ENCODE measurements at places on chromosomes 2 and 18. TPM values are rescaled to one million over a fixed set of nuclear protein-coding genes. Genes with fewer than 3 reads are reported as not detected.

DNA sequence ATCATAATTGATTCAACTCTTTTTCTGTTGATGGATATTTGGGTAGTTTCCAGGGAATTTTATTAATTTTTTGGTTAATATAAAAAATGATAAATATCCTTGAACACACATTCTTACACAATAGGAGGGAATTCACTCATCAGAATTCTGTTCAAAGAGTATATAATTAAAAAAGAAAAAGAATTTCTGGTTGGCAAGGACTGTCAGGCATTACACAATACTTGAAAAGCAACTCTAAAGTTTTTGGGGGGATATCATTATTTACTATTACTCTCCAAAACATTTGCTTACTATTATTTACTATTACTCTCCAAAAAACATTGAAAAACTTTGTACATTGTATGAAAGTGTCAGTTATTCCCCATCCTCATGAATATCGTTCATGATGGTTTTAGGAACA lies 38.0 kb downstream of the G6PC2 start:
- H3K4me1 ChIP-seq: no peaks in the 10 kb centered on the region
- peaks cover 4% of the 10 kb centered on the region for H3K27me3 ChIP-seq
- DNase-seq: no peak
- no peak overlapping the region for H3K4me3 ChIP-seq
- H3K36me3 ChIP-seq: no peaks in the 10 kb centered on the region

- peaks cover 3% of the 10 kb centered on the region for H3K27me3 ChIP-seq
- no peak for DNase-seq
- H3K27ac ChIP-seq: no peak overlapping the region
- no peaks in the 10 kb centered on the region for H3K36me3 ChIP-seq
These were observed 70.3 kb downstream of the MYT1L start for GRCh38 chr2:2260696-2261268.

DNA sequence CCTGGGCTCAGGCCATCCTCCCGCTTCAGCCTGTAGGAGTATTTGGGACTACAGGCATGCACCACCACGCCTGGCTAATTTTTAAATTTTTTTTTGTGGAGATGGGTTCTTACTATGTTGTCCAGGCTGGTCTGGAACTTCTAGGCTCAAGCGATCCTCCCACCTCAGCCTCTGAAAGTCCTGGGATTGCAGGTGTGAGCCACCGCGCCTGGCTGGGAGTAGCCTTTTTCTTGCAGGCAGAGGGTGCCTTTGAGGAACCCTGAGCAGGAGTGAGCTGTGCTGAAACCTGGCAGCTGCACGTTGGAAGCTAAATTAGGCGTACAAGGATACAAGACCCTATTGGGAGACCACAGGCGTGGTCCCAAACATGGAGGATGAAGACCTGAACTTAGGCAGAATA lies 8.0 kb downstream of the CTDSP1 start:
- no peak for DNase-seq
- H3K4me3 ChIP-seq: no peak overlapping the region
- H3K36me3 ChIP-seq: peaks cover 3% of the 10 kb centered on the region
- H3K4me1 ChIP-seq: peaks cover 13% of the 10 kb centered on the region
- no peak overlapping the region for H3K27ac ChIP-seq
- H3K27me3 ChIP-seq: no peaks in the 10 kb centered on the region

DNA sequence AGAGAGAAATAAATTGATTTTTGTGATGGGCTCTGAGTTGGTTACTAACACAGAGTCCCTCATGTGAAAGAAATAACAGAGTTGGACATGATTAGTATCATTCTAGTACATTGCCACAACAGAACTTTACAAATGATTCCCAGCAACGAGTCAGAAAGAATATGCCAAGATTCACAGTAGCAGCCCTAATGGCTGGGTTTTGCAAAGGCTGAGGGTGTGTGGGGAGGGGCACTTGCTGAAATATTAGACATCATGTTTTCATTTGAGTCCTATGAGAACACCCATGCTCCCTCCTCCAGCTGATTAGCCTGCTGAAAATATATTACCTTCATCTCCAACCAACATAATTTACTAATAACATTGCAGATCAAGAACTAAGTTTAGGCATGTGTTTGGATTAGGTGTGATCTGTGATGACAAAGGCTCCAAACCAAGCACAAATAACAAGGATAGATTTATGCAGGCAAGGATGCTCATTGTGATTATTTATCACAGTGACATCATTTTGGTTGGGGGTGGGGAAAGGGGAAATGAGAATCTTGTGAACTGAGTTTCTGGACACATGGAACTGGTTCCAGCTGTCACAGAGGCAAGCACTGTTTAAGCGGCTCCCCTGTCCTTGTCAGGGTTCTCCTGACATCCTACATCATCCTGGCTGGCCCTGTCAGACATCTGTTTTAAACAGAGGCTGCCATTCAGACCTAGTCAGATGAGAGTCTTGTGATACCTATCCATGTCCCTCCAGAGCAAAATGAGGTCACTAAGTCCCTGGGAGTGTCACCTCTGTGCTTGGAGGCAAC lies 205.8 kb upstream of the NCKAP5 start:
- no peaks in the 10 kb centered on the region for H3K4me1 ChIP-seq
- no peak overlapping the region for H3K27ac ChIP-seq
- H3K4me3 ChIP-seq: no peak overlapping the region
- DNase-seq: no peak
- H3K27me3 ChIP-seq: peaks cover 5% of the 10 kb centered on the region

MLPH gene
- 1.2 TPM for total RNA-seq

CXCR1 gene
- not detected for total RNA-seq

LIMS3 gene
- total RNA-seq: 0.93 TPM

KCNE4 gene
- total RNA-seq: 0.72 TPM

GRCh38 chr2:146734821-146735190 lies 1110.0 kb upstream of the ACVR2A start:
- peaks cover 7% of the 10 kb centered on the region for H3K27me3 ChIP-seq
- peak overlapping the region; percentile 22 for H3K4me3 ChIP-seq
- peaks cover 18% of the 10 kb centered on the region for H3K4me1 ChIP-seq

- H3K36me3 ChIP-seq: peaks cover 5% of the 10 kb centered on the region
- H3K4me1 ChIP-seq: no peaks in the 10 kb centered on the region
- H3K27me3 ChIP-seq: no peaks in the 10 kb centered on the region
- no peak for DNase-seq
- no peak overlapping the region for H3K27ac ChIP-seq
These were observed 18.9 kb downstream of the AAK1 start for GRCh38 chr2:69624611-69625010.

STPG4 gene
- total RNA-seq: 0.33 TPM

GRCh38 chr2:26561376-26561775 lies 79.8 kb downstream of the CIB4 start:
- no peak overlapping the region for H3K4me3 ChIP-seq
- no peak overlapping the region for H3K27ac ChIP-seq
- H3K36me3 ChIP-seq: no peaks in the 10 kb centered on the region
- H3K27me3 ChIP-seq: peaks cover 50% of the 10 kb centered on the region
- no peak for DNase-seq
- H3K4me1 ChIP-seq: no peaks in the 10 kb centered on the region
